ENCODE measurements at places on chromosomes 7 and 10.

DNA sequence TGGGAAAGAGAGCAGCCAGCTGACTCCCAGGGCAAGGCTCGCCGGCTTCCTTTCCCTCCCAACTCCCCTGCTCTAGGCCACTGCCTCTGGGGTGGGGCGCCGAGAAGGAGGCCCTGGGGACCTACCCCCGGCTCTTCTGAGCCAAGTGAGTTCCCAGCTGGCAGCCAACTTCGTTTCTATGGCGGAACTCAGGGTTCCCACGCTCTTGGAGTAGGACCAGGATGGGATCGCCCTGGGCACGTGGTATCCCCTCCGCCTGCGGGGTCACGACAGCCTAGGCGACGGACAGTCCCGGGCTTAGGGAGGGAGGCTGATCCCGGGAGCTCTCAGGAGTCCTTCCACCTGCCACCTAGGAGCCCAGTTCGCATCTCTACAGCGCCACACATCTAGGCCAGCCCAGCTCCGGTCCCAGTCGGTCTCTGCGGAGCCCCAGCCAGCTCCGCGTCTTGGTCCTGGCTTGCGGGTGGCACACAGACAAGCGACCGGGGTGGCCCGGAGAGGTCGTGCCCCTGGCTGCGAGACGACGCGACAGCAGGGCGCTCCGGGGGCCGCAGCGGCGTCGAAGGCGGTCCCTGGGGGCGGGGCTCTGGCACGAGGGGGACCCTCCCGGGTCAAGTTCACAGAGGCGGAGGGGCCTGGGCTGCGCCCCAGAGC, 20.5 kb upstream of the GATA3 start:
- DNase-seq: no peak

- DNase-seq: no peak
Measured at GRCh38 chr7:129588268-129588667, 23.3 kb upstream of the NRF1 start.

DNA sequence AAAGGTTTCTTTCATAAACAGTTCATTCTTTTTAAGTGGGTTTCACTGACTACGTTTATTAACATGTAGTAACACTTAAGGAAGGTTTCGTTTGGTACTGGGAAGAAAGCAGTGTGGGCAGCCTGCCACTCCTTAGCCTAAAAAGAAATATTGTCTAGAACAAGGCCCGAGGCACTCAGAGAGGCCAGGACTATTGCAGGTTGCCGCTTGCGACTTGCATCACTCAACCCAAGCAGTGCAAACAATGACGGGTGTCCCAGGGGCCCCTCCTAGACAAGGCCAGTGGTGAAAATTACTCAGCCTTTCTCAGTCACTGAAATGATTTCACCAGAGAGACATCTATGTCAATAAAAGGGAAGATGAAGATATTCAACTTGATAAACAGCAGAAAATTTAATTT, 243.9 kb downstream of the SNX13 start:
- DNase-seq: no peak

DNA sequence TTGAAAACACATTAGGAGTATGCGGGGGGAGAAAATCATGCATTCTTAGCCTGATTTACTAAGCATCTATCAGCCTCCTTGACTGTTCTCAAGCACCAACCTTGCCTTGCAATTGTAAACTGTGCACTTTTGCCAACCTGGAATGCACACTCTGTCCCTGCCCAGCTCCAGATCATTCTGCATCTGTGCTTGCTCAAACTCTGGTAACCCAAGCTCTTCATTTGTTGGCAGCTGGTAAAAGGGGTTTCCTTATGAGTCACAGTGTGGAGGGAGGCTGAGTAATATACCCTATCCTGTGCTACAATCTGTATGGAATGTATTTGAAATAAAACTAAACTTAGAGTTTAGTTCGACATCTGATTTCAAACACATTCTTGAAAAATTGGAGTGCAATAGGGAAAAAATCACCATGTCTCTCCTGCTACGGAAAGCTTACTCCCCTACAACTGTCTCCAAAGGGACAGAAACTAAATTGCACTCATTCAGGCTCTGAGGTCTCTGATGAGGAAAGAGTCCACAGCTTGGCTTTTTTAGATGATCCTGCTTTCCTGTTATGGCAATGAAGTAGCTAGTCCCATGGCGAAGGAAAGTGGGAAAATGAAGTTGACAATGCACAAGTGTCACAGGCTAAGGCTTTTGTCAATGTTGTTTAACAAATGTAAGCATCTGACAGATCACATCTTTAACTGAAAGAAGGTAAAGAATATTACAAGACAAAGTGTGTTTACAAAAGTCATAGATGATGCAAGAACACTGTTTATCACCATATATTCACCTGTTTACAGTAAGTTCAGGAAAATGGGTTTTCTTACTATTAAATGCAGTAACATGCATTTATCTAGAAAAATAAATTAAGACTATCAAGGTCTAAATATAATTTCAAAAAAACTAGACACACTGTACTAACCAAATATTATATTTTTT, 61.9 kb downstream of the TES start:
- no peak for DNase-seq

DNA sequence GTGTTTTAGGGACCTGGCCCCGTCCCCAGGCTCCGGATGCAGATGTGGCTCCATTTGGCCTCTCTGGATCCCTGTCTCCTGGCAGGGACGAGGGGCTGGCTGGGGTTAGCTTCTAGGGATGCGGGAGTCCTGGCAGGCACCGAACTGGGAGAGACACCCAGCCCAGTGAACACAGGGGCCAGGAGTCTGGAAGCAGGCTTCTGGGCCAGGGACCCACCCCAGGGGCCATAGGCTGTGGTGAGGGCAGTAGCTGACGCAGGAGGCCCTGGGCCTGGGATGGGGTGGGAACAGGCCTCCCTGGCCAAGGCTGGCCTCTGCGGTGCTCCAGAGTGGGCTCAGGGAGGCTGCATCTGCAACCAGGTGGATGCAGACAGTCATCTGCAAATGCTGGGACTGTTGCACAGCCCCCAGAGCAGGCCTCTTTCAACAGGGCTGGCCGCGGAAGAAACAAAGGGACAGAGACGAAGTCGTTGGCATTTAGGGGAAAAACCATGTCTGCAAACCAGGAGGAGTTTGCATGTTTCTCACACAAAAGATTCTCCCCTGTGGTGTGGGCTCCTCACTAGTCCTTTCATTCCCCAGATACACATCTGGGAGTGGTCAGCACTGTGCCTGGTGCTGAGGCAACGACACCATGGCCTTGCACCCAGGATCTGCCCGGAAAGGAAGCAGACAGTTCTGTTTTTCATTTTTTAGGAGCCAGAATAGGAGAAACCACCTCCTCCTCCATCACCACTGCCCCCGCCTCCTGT, 36.4 kb upstream of the ZNF488 start:
- no peak for DNase-seq

- no peak for DNase-seq
Measured at GRCh38 chr10:103534621-103535498, 41.4 kb downstream of the NEURL1 start.

DNA sequence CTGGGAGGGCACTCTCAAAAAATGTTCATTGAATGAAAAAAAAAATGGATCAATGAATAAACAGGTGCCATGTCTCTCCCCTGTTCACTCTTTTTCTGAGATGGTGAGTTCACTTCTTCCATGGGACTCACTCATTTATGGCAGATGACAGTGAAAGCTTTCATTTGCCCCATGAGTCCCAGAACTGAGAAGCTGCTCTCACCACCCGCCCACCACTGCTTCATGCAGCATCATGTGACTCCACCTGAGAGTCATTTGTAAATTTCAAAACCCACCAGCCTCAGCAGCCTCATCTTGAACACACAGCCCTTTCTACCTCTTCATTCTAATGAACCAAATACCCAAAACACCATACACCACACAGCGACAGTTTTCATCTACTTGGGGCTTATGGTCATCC, 64.9 kb downstream of the SCRN1 start:
- DNase-seq: no peak

DNA sequence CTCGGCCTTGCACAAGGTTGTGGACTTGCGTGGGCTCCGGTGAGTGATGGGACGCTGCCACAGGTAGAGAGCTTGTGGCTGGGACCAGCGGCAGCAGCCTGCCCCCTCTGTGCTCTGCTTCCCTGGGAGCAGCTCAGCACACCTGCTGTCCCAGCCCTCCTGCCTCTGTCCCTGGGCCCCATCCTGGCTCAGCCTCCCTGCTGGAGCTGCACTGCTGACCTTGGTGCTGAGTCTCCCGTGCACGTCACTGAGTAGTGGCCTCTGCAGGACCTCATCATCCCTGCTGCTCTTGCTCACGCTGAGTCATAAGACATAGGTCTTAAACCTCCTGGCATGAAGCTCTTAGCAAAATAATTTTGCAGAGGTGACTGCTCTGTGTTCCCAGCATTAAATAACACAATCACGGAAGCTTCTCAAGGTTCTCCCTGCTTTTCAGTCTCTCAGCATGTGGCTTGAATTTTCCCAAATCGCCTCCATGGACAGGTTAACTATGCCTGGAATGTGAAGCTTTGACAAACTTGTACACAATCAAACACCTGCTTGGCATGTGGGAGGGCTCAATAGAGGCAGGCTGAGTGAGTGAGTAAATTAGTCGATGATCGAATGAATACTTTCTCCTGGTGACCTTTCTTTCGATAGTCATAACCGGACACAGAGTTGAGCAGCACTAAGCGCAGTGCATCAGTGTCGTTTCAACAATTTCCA, 63.8 kb upstream of the NPS start:
- DNase-seq: no peak

DNA sequence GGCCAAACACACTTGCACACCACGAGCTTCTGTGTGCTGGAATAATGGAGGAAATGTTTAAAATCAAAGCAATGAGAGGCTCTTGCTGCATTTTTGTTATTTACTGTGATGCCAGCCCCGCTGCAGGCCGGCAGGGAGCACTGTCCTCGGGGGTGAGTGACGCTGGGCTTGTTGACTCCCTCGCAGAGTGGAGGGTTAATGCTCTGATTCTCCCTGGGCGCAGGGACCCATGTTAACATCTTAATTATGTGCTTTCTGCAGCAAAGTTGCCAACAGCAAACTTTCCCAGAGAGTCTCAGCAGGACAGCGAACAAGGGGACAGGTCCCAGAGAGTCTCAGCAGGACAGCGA, 22.9 kb downstream of the SCART1 start:
- DNase-seq: no peak

DNA sequence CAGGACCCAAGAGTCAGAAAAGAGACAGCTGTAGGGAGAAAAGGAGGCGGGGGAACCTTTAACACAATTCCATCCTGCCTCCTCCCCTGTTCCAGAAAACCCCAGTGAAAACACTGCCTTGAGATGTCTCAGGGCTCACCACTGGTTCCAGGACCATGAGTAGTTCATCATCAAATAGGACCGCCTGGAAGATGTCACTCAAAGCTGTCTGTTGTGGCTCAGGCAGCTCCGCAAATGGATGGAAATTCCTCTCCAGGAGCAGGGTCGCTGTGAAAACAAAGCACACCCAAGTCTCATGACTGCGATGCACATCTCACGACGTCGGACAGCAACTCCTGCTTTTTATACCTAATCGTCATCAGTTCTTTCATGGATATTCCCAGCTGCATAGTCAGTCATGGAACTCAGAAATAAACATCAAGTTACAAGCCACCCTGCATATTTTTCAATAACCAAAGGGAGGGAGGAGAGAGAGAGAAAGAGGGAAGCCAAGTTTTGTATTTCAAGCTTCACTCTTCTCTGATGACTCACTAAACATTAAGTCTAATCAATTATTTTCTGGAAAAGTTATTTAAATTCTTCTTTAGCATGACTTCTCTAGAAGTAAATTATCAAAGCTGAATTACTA, 49.2 kb downstream of the GSDME start:
- no peak for DNase-seq

DNA sequence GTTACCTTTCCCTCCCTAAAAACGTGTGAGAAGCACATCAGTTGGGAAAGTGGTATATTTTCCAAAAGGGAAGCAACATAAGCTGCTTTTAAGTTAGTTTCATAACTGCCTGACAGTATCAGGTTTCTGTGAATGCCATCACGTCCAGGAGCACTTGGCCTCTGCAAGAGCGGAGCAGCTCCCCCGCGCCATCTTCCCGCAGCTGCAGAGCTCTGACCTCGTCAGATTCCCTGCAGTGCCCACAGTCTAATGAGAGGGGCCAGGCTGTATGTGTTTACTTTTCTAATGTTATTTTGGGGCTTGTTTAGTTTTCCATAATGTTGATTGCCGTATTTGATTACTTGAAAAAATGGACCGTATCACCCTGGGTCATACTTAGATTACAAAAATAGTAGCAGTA, 74.2 kb downstream of the MGMT start:
- no peak for DNase-seq

DNA sequence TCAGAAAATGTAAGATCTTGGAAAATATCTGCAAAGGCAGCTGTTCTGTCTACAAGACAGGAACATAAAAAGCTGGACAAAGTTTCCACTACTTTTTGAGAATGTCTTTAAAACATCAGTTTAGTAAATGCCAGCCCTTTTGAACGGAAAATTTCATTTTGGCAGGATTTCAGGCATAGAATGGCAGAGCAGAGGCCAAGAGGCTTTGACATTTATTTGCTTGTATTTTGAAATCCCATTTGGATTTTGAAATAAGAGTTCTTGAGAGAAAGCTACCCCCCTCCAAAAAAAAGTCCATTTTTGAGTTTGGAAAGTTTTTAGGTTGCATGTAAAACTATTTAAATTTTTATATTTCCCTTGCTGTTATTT, 3.1 kb upstream of the ETV1 start:
- no peak for DNase-seq

DNA sequence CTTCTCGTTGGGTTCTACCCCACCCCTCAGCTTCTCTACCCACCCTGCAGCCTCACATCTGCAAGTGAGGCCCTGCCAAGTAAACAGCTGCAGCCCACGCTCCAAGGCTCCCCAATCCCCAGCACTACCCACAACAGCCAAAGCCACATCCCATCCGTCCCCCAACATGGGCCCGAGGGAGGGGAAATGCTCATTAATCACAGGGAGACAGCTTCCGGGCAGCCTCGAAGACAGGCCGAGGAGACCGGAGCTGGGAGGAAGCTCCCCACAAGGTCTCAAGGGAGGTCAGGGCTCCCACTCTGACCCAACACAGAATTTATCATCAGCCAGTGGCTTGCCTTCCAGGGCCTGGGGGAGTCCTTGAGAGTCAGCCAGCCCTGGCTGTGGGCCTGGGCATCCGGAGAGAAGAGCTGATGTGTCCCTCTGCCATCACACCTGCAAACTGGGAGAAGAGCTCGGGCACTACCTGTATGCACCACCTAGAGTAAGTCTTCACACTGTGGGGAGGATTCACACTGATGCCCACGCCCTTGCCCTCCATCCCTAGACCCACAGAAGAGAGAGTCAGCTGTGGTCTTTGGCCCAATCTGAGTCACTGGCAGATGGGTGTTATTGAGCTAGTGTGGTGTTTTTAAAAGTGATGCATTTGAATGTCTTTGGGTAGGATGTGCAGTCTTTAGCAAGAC, 115.5 kb upstream of the ZMIZ1 start:
- no peak for DNase-seq

DNA sequence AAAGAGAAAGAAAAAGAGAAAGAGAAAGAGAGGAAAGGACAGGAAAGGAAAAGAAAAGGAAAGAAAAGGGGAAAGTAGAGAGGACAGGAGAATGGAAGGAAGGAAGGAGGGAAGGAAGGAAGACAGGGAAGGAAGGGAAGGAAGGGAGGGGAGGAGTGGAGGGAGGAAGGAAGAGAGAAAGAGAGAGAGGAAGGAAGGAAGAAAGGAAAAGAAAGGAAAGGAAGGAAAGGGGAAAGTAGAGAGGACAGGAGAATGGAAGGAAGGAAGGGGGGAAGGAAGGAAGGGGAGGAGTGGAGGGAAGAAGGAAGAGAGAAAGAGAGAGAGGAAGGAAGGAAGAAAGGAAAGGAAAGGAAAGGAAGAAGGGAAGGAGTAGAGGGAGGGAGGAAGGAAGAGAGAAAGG, 96.4 kb upstream of the APBB1IP start:
- DNase-seq: no peak

- DNase-seq: no peak
Measured at GRCh38 chr7:143203386-143203785, 18.5 kb upstream of the TAS2R40 start.

GRCh38 chr10:83367036-83367435, 772.3 kb upstream of the GHITM start:
- no peak for DNase-seq

GRCh38 chr10:71263376-71263775, 51.0 kb downstream of the UNC5B start:
- DNase-seq: no peak
